ENCODE measurements at places on chromosomes 3 and 15.

GRCh38 chr3:188349933-188350332 is 196.0 kb downstream of the LPP start:
- no peak for DNase-seq

GRCh38 chr3:4292301-4292700 is 10.9 kb upstream of the SETMAR start:
- DNase-seq = no peak

DNA sequence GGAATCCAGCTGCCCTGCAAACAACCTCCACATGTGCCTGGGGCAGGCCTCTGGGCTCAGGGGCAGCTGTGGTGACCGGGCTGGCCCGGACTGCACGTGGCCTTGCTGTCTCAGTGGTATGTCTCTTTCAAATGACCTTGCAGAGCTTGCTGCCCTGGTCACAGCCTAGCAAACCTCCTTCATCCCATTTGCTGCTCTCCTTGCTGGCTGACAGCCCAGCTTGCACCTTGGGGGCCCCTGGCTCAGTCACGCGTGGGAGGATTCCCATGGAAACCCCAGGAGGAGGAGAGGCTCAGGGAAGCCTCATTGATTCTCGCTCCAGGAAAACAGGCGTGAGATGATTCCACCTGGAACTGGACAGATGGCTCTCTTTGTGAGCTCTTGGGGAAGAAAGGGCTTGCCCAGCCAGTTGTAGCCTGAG is 5.6 kb downstream of the SPSB4 start:
- no peak for DNase-seq

DNA sequence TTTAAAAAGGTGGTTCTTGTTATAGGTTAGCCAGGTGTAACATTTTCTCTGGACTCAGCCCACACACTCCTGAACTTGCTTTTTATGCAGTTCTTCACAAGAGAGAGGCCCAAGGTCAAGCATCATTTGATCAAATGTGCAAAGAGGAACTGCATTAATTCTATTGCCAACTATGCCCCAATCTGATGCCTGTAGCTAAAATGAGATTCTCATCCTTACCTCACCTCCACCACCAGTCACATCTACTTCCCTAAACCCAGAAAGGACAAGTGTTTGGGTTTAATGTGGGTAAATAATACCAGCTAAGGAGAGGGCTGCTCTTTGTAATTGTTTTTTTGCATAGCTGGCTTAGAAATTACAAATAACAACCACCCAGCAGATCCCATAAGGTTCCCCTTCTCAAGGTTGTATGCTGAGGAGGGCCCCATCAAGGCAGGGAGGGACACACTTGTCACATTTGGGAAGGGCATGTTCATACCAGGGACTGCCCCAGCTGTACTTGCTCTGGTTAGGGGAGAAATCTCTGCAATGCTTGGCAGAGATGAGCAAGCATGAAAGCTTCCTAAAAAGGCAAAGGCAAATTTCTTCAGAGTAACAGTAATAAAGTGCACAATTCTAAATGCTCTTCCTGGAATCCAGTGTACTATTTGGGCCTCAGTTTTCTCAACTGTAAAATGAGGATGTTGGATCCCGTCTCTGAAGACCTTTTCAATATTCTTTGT is 76.2 kb downstream of the TGFBR2 start:
- no peak for DNase-seq

GRCh38 chr3:102148598-102149337 is 286.0 kb upstream of the ZPLD1 start:
- DNase-seq = no peak

- DNase-seq = no peak
These were observed at the start of gene GPR156 for GRCh38 chr3:120284747-120285507. Gene GPR156 (minus strand): TSS chr3:120285222. CDS start chr3:120244098, 41,124 bp downstream.

DNA sequence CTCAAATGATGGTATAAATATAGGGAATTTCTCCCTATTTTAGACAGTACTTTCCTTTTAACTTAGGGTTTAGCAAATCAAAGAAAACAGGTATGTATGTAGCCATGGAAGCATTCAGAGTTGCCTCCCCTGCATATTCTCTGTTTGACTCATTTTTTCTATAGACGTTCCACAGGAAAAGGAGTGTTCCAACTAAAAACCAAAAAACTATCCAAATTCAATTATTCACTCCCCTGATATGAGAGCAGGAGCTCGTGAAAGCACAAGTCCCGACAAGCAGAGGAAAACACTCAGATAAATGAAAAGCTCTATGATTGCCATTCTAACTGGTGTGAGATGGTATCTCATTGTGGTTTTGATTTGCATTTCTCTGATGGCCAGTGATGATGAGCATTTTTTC is 119.5 kb downstream of the FRMD5 start:
- no peak for DNase-seq

DNA sequence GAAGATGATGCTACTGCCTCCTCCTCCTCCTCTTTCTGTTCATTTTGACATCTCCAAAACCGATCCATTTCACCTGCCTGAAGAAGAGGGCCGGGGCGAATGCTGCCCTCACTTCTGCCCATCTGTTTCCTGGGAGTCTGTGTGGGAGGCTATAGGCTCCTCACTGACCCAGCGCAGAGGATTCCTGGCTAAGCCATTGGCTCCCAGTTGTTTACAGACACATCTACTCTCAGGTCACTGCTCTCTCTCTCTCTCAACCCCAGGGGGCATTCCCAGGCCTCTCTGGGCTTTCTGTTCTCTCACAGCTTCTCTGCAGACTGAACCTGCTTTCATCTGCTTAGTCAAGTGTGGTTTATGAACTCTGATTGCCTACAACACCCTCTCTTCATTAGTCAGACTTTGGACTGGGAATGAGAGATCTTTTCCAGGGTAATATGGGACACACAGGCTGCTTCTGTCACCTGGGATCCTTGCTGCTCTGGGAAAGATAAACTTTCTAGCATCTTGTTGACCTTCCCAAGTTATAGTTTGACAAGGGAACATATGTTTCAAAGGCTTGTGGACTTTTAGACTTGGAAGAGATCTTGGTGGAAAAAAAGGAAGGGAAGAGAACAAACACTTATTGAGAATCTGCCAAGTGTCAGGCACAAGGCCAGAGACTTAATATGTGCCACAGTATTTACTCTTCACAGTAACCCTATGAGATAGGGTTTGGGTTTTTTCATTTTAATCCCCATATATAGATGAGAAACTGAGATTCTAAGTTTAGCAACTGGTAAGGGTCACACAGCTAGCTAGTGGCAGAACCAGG is 30.2 kb upstream of the USP3 start:
- peak; percentile 74 for DNase-seq

DNA sequence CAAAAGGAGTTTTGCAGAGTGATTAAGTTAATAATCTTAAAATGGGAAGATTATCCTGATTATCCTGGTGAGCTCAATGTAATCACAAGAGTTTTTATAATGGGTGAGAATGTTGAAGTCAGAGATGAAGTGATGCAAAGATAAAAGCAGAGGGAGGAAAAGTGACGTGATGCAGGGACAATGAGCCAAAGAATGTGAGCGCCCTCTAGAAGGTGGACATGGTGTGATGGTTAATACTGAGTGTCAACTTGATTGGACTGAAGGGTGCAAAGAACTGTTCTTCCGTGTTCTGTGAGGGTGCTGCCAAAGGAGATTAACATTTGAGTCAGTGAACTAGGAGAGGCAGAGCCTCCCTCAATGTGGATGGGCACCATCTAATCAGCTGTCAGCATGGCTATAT is 569.6 kb upstream of the AGTR1 start:
- DNase-seq = no peak

GRCh38 chr15:60568301-60568742 is 89.4 kb upstream of the ICE2 start:
- no peak for DNase-seq

- DNase-seq = no peak
These were observed 19.4 kb downstream of the SHOX2 start for GRCh38 chr3:158086776-158087175.

GRCh38 chr3:123773681-123774431 is 110.3 kb downstream of the MYLK start:
- no peak for DNase-seq

- no peak for DNase-seq
These were observed 59.6 kb downstream of the NPTN start for GRCh38 chr15:73573572-73573971.

DNA sequence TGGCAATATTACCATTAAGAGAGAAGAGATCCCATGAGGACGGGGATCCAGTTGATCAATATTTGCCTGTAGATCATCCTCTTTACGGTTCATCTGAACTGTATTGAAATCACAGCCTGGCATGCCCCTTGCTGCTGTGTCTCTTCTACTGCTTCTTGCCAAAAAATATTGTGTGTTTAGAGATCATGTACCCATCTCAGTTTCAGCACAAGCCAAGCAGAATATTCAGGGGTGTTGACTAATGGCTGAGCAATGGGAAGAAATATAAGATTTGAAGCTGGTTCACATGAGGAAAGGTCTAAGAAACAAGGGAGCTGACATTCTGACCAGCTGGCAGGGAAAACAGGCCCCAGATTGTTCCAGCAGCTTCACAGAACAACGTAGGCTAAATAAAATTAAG is 21.3 kb downstream of the ATP13A5 start:
- no peak for DNase-seq

DNA sequence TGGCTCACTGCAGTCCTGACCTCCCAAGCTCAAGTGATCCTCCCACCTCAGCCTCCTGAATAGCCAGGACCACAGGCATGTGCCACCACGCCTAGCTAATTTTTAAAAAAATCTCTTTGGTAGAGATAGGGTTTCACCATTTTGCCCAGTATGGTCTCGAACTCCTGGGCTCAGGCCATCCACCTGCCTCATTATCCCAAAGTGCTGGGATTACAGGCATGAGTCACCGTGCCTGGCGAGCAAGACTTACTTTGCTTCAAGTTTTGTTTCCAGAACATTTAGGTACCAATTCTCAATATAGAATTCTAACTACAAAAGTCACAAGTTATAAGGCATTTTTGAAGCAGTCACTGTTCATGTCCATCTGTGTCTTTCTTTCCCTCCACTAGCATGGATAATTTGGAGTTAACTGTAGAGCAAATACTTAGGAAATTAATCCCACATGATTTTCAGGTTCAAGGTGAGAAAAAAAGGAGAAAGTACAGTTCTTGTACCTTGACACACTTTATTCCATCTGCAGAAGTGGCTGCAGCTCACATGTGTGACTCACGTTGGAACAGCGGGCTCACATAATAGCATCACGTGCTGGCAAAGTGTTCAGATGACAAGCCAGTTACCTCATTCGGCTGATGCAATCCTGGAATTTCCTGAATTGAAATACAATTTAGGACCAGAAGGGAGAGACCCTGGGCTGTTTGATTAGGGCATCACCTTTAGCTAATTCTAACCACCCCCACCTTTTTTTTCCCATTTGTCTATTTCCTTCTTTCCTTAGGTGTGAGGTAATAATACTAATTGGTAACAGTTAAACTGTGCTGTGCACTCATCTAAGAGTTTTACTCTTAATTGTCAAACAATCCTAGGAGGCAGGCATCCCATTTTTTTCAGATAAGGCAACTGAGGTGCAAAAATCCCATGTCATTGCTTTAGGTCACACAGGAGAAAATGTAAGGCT is 46.9 kb upstream of the NEDD4 start:
- DNase-seq = peak; percentile 44

GRCh38 chr3:149091983-149092382 is 5.7 kb upstream of the HLTF start:
- no peak for DNase-seq

GRCh38 chr3:22159004-22159695 is 408.1 kb upstream of the ZNF385D start:
- DNase-seq = no peak

DNA sequence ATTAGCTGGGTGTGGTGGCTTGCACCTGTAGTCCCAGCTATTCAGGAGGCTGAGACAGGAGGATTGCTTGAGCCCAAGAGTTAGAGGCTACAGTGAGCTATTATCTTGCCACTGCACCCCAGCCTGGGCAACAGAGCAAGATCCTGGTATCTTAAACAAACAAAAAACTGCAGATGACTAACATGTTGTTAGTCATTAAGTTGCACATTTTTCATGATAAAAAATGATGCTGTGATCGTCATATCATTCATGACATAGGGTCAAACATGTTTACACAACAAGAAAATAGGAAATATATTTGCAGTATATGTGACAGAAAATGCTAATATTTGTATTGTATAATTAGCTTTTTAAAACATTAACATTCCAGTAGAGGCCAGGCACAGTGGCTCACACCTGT is 20.2 kb upstream of the DAPK2 start:
- no peak for DNase-seq

DNA sequence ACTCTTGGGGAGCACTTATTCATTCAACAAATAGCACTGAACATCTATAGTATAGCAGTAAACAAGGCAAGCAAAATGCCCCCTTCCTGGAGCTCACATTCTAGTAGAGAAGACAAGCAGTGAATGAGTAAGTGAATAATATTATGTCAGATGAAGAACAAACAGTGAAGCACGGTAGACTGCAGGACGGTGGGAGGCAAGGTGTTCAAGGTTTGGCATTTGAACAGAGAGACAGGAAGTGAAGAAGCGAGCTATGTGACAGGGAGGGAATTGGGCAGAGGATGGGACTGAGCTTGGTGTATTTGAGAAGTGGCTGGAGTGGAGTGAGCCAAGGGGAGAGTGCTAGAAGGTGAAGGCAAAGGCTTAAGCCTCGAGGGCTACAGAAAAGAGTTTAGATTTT is 1.4 kb downstream of the CRELD1 start:
- DNase-seq = no peak

DNA sequence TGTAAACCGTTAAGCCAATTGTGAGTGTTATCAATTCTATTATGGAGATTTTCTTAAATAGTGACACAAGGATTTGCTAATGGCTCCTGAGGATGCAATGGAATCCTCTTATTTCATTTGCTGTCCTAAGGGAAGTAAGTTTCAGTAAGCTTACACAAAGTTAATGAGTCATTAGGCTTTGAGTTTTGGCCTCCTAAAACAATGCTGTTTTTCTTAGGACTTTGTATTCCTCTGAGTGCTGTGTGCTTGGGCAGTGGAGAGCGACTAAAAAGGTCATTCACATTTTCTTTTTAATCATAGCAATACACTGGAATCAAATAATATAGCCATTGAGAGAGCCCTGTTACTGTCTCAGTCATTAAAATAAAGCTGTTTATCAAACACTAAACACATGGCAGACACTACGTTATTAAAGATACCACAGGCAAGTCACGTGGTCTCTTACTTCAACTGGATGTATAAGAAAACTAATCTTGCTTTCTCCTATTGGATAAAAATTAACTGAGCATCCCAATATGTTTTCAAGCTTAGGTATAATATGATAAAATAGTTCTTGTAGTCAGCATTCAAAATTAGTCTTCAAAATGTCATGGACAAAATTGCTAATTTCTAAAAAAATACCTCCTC is 290.8 kb downstream of the NLGN1 start:
- DNase-seq = no peak

DNA sequence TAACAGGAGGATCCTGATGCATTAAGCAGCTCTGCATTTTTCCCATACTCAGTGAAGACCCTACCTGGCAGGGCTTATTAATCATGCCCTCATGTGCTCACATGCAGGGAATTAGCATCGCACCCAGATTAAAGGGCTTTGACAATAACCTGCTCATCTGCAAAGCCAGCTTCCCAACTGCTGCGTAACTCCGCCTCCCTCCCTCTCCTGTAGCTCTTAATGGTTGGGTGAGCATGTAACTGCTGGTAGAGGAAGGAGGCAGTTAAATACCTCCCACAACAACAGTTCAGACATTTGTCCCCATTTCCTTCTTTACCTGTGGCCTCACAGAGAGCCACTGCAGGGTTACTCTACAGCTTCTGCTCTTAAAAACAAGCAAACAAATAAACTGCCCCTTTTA is 203.6 kb upstream of the WNT5A start:
- DNase-seq = no peak

GRCh38 chr3:132256989-132257388 is 60.2 kb upstream of the ACP3 start:
- no peak for DNase-seq
